ENCODE measurements at places on chromosomes 11 and 22.

- no peak for DNase-seq
Measured at GRCh38 chr22:33776491-33776890, 143.8 kb downstream of the LARGE1 start.

- no peak for DNase-seq
Measured at GRCh38 chr11:11975201-11976092, 33.0 kb downstream of the DKK3 start.

GRCh38 chr11:61728940-61729219, 23.6 kb upstream of the MYRF start:
- peak; percentile 58 for DNase-seq

DNA sequence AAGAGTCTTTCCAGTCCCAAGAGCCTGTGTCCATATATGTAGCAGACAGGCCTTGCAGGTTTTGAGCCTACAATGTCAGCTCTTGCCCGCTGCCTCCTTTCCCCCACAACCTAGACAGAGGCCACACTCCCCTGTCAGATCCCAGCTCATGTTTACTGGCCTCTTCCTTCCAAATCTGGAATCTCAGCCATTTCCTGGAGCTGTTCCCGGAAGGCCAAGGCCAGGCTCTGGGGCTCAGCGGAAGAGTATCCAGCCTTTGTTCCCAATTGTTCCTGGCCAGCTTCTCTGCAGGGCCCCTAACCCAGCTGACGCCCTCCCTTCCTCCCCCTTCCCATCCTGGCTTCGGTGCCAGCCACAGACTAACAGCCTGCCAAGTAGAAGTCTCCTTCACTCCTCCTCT, 1.0 kb upstream of the ROBO4 start:
- peak; percentile 78 for DNase-seq

- DNase-seq = peak; percentile 96
Measured at GRCh38 chr11:6357222-6357621, 33.1 kb upstream of the SMPD1 start.

DNA sequence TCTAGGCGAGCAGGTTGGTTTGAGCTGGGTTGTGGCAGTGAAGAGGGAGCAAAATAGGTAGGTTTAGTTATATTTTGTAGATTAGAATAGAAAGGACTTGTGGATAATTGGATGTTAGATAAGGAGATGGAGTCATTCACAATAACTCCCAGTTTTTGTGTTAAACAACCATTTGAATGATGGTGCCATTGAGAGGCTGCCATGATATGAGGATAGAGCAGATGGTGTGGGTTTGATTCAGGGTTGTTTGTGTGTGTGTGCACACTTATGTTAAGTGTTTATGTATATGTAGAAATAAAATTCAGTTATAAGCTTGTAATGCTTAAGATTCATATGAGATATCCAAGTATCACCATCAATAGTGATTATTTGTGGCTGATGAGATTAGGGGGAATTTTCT, 166.6 kb downstream of the NXPE2 start:
- no peak for DNase-seq

DNA sequence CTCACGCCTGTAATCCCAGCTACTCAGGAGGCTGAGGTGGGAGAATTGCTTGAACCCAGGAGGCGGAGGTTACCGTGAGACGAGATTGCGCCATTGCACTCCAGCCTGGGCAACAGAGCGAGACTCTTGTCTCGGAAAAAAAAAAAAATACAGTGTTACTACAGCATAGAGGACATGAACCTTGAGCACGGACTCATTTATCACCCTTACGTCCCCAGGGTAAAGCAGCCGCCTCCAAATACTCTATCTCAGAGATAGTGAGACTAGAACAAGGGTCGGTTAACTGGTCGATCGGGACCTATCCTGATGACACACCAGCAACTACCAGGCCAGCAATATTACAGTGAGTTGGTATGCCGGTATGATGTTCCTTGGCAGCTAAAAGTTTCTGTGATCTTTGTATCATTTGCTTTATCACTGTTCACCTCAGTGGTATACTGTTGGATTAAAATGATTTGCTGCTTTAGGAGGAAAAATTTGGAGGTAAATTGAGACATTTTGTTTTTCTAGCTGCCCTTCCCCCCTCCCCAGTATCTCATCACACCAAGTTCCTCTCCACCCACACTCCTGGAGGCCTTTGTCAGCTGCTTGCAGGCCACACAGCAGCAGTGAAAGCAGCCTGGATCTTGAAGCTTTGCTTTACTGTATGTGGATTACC, 7.0 kb upstream of the SIDT2 start:
- DNase-seq = peak; percentile 53

GRCh38 chr22:44523981-44524759, 26.1 kb upstream of the RTL6 start:
- DNase-seq = peak; percentile 93

- no peak for DNase-seq
Measured at GRCh38 chr11:30206249-30206996, 24.4 kb upstream of the FSHB start.

DNA sequence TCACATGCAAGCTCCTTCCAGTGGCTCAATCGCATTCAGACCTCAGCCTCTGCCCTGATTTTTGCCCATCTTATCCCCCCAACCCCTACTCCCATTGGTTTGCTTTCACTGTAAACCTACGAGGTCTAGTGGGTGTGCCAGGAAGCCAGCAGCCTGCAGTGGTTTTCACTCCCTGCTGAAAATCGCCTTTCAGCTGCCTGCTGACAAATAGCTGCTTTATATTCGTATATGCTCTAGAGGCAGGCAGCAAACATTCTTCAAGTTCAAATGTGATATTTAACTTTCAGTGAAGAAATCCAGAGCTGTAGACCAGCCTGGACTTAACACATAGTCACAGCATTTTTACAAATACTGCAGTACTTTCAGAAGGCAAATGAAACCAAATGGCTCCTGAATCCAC, 92.8 kb upstream of the APOA1 start:
- DNase-seq = peak; percentile 32

- DNase-seq = no peak
Measured at GRCh38 chr11:45664376-45665205, 831 bp downstream of the CHST1 start.

DNA sequence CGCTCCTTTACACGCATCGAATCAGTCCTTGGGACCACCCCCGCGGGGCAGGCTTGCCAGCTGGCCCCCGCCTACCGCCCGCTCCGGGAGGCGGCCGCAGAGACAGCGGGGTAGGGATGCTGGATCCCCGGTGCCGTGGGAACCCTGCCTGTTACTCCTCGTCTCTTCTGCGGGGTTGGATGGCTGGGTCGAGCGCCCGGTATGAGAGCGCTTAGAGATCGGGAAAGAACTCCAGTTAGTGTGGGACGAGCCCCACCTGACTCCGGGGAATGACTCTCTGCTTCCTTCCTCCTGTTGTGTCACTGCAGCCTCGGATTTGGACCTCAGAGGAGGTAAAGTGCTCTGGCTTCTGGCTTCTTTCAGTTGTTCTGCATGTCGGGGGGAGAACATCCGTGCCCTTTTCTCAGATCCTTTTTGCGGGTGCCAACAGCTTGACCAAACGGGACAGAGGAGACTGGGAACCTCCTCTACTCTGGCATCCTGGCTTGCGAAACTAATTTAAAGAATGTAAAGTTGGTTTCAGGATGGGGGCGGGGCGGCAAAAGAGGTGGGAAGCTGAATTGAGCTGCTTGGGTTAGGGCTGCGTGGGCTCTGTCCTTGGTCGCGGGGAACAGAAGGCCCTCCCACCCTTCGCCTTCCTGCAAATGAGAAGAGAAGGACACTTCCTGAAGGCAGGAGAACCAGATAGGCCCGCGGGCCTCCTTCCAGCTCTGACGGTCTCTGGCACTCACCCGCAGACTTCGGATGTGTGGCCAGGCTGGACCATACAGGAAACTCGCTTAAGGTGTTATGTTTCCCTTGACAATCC, 938 bp downstream of the LAYN start:
- peak; percentile 74 for DNase-seq
